Motor neuron (in vitro differentiated cells): ENCODE measurements at places on chromosomes 1 and 21.

DNA sequence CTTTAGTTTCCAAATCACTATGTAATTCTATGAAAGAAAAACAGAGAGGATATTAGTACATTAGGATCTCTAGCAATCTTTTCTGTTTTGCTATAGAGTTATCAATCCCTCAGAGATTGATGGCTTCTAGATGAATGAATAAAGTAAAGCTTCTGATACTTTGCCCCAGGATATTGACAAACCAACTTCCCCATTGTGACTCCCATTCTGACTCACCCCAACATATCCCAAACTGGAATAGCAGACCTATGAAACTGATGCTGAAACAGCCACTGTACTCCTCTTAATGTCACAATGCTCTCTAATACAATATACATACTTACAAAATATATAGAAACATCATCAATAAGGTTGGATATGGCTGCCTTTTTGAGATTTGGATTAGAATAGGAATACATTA, 442.1 kb upstream of the NR5A2 start:
- ATAC-seq, result no peak

GRCh38 chr1:193031431-193031830, 27.7 kb downstream of the UCHL5 start:
- peak; percentile 31 for ATAC-seq

GRCh38 chr1:51919684-51920083, 41.2 kb upstream of the NRDC start:
- no peak for ATAC-seq

DNA sequence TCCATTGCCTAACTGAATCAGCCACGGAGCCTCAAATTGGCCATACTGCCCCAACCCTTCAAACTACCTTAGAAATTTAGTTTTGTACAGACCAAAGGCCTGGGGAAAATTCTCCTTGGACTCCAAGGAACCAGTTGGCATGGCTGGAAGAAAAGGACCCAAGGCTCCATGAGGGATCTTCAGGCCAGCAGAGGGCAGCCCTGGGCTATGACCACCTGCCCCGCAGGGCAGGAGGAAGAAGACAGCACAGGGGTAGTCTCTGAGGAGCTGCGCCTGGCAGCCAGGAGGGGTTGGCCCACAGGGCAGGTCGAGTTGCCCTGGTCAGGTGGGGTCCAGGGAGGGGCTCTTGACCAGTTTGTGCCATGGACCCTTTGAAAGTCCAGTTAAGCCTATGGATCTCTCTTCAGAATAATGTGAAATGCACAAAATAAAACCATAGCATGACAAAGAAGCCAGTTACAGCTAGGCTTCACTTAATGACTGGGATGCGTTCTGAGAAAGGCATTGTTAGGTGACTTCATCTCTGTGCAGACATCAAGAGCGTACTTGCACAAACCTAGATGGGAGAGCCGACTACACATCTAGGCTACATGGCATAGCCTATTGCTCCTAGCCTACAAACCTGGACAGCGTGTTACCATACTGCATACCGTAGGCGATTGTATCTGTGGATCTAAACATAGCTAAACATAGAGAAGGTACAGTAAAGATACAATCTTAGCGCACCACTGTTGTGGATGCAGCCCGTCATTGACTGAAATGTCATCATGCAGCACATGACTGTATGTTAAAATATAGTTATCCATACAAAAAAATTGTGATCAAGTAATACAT, 26.1 kb downstream of the CACNA1S start:
- no peak for ATAC-seq

DNA sequence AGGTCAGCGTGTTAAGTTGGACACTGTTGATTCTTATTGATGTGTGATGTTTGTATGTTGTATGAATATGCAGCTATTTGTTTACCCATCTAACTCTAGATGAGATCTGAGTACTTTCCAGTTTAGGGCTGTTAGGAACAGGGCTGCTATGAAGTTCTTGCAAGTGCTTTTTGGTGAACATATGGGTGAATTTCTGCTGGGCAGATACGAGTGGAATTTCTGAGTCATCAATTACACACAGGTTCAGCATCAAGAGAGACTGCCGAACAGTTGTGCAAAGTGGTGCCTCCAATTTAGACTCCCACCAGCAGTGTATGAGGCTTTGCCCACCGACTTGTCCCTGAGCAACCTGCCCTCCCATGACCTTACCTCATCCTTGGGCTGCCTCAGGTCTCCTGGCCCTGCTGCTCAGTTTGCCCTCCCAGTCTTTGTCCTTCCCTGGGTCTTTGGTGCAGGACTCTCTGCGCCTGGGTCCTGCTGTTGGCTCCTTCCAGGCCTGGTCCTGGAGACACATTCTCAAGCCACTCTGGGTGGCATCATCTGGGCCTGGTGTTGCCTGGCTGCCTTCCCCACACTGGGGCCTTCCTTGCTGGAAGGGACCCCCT, 343.6 kb downstream of the PTPRU start:
- no peak for ATAC-seq

- ATAC-seq, result no peak
These were observed 48.2 kb downstream of the ELK4 start for GRCh38 chr1:205583461-205584130.

DNA sequence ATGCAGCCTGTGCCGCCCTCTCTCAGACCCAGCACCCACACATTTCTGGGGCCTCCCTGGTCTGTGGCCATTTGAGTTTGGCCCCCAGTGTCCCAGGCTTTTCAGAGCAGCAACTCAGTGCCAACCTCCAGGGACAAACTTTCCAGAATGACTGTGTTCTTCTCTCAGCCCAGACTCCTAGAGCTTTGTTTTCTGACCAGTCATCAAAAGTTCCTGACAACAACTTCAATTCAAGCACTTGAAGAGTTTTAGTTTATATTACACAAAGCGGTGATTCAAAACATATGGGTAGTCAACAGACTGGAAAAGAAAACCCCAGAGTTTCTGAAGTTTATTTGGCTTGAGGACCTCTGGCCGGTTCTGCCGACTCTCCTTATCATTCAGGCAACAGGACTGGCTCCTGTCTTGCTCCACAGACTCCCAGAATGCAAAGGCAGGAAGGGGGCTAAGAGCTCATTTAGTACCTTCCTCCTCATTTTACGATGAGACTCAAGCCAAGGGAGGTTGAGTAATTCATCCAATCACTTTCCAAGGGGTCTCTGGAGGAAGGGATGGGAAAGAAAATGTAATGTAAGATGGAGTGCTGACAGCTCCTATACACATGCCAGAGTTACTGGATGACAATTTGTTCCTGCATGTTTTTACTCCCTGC, 27.0 kb upstream of the TIAM1 start:
- no peak for ATAC-seq

DNA sequence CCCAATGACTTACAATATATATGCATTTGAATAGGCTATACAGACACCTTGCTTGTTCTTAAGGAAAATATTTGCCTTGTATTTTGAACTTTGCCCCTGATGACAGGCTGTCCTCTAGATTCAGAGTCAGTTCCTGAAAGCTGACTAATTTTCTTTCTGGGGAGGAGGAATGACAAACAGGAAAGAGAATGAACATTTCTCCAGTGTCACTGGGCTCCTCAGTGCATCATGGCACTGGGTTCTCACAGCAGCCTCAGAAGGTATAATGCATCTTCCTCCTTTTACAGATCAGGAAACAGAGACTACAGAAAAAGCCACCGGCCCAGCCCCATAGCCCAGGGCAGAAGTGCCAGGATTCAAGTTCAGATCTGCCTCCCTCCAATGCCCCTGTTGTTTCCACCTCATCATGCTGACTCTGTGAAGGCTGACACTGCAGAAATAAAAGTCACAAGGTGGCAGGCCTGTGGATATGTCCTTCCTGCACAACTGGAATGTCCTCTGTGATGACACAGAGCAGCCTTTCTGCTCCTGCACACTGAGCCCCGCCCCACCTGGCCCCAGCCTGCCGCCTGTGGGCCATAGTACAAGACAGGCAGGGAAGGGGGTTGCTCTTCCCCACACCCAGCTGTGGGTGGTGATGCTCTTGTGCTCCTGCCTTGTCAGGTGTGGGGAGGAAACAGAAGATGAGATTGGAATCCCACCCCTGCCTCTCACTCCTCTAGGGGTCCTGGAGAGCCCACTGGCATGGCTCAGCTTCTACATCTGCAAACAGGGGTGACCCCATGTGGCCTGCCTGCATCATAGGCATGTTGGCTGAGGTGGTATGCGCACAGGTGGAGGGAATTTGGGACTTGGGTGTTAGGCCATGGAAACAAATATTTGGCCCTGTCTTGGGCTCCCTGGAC, 6.4 kb downstream of the TTC22 start:
- peak; percentile 86 for ATAC-seq

DNA sequence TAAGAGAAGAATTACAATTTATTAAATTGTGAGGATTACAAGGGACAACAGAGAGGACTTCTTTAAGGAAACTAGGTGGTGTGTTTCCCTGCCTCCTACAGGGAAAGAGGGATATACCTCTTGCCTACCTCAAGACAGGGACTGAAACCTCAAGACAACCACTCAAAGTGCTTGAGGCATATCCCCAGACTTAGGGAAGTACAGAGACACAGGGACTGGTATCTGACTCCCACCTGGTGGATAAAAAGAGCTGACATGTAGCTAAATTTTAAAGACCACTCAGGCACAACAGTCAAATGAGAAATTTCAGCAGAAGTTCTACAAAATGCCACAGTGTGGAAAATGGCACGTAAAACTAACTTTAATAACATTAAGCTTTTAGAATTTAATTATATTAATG, 21.3 kb downstream of the DENND2C start:
- no peak for ATAC-seq

DNA sequence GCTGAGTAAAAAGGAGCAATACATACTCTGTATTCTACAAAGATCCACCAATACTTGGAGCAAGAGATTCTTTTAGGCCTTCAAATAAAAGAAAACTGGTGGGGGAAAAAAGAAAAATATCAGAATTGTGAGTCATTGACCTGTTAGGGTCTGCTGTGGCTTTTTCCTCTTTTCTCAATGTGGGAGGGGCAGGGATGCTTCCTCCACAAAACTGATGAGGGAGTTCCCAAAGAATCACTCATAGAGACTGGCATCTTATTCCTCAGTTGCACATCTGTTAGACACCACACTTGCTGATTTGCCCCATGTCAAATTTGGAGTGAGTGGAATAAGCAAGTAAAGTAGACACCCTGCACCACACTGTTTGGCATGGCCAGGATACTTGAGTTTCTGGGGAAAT, 16.6 kb downstream of the C1orf141 start:
- ATAC-seq, result no peak

DNA sequence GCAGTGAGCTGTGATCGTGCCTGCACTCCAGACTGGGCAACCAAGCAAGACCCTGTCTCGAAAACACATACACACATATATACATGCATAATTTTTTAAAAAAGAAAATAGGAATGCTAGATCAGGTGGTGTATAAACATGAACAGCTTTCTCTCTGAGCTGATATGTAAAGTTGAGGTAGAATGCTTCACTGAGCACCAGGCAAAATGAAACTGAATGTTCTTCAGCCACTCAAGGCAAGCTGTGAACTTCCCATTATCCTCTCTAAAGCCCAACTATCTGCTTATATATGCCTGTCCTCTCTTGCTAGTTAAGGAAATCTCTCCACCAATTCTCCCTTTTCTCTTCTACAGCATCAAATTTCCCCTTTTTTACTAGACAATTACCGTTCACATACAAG, 93.0 kb downstream of the NUF2 start:
- ATAC-seq, result no peak

DNA sequence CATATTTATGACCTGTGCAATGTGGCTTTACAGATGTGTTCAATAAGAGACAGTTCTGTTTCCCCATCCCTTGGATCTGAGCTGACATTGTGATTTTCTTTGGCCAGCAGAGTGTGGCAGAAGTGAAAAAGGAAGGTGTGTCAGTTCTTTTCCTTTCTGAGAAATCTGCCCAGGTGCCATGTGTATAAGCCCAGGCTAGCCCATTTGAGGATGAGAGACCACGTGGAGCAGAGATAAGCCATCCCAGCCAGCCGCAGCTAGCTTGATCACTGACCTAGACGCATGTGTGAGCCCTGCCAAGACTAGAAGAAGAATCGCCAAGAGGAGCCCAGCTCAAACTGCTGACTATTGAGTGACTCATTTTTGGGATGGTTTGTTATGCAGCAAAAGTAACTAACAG, 127.8 kb downstream of the KCNJ6 start:
- ATAC-seq, result no peak

- no peak for ATAC-seq
These were observed 21.4 kb downstream of the SETD4 start for GRCh38 chr21:36038701-36039497.

- ATAC-seq, result no peak
These were observed 4.0 kb downstream of the WDR26 start for GRCh38 chr1:224430511-224431113.

- ATAC-seq, result no peak
These were observed 48.1 kb downstream of the NGF start for GRCh38 chr1:115289940-115290339.

- ATAC-seq, result no peak
These were observed 1.3 kb downstream of the USF1 start for GRCh38 chr1:161044535-161044907.

DNA sequence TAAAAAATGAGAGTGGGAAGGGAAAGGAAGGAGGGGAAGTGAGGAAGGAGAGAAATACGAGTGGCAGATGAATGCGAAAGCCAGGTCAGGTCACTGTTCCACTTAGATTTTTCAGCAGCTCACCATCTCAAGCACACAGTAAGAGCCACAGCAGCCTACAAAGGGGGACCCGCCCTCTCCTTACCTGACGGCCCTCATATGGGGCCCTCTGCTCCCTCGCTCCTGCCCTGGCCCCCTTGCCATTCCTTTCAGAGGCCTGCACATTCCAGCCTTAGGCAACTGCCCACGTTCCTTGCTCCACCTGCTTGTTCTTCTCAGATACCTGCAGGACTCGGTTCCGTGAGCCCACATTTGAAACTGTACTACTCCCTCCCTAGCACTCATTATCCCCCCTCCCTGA, 22.0 kb downstream of the VPS26C start:
- ATAC-seq, result no peak

GRCh38 chr1:85339089-85339488, 62.7 kb upstream of the BCL10 start:
- ATAC-seq, result no peak

GRCh38 chr1:162946701-162947100, 85.7 kb upstream of the CCDC190 start:
- ATAC-seq, result no peak

GRCh38 chr1:226634611-226635246, 86.2 kb downstream of the STUM start:
- no peak for ATAC-seq

- ATAC-seq, result no peak
These were observed 70.5 kb upstream of the CSF1 start for GRCh38 chr1:109840011-109840629.

- no peak for ATAC-seq
These were observed 28.4 kb downstream of the TRIM33 start for GRCh38 chr1:114482585-114482984.

- ATAC-seq, result no peak
These were observed 28.0 kb downstream of the MACO1 start for GRCh38 chr1:25458541-25459298.

GRCh38 chr1:246519514-246519913, 12.4 kb upstream of the SMYD3 start:
- ATAC-seq, result no peak

- no peak for ATAC-seq
These were observed 155.2 kb downstream of the FOXD2 start for GRCh38 chr1:47593013-47593568.

- no peak for ATAC-seq
These were observed 9.8 kb downstream of the GREM2 start for GRCh38 chr1:240602189-240602588.

- ATAC-seq, result no peak
These were observed 28.3 kb downstream of the PRDX6 start for GRCh38 chr1:173505391-173505790.
